ENCODE measurements at places on chromosomes 16 and 17. TPM values are rescaled to one million over a fixed set of nuclear protein-coding genes. Genes with fewer than 3 reads are reported as not detected.

DNA sequence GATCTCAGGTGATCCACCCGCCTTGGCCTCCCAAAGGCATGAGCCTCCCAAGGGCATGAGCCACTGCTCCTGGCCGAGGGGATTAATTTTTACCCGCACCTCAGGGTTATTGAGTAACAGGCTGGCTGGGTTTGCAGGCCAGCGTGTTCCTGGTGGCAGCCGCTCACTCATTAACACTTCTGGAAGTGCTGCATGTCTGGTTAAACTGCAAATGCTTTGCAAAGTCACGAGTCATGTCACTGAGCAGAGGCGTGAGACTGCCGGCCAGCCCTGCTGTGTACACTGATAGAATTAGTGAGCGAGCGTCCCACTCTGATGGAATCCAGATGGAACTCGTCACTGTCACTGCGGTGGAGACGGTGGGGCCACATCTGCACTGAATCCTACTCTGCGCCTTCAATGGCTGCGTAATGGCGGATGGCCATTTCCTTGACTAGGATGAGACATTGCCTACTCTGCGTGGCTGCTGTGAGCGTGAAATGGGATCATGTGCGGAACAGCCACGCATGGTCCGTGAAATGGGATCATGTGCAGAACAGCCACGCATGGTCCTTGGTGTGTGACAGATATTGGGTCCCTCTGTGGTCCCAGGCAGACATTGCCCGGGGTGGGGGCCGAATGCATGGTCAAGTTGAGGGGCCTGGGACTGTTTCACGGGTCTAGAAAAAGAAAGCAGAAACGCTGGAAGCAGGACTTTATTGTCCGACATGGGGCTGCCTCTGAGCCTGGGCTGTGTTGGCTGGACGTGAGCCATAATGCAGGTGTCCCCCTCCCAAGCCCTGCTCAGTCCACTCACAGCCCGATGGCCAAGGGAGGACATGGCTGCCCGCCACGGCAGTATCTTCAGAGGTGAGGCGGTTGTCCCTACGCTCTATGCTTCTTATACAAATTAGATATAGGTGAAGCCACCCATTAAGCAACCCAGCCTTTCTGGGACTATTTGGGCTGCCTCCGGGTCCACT is 740 bp upstream of the SLC5A10 start:
- DNase-seq: no peak

GRCh38 chr17:2855063-2855600 is 58.9 kb downstream of the RAP1GAP2 start:
- no peak for DNase-seq

DNA sequence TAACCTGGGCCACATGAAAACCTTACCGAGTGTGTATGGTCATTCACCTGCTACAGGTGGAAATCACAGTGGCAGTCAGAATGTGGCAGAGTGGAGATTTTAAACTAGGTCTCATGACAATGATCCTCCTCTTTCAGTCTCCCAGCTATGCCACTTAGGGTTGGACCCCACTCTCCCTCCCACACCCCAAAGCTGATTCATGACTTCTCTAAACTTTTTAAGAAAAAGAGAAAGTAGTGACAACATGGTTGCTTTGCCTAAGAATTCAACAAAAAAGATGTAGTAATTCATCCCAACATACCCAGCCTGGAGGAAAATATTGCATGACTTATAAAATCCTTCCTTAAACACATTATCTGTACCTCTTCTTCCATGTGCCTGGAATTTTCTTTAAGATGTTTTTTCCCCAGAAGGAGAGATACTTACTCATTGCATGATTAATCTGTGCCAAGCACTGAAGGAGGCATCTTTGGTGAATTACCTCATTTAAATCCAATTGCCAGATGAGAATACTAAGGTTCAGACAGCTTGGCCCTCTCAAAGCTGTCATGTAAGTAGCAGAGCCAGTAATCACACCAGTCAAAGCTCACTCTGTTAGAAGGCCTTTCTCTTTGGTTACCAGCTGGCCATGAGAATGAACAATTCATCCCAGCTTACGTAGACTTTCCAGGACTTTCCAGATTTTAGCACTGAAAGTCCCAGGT is 119.9 kb downstream of the COPRS start:
- no peak for DNase-seq

DNA sequence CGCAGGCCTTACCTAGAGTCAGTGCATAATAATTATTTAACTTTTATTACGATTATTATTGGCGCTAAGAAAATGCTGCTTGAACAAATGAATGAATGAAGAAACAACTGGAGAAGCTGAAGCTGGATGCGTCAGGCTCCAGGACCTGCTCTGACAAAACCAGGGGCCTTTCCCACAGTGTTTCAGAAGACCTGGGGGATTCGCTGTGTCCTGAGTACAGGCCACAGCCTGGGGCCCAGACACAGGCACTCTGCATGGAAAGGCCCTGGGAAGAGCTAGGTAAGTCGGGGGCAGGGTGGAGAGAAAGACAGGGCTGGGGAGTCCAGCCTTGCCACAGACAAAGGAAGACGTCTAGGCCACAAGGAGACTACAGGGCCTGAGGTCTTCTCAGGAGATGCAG is 226.1 kb downstream of the ZNF423 start:
- DNase-seq: no peak

- no peak for DNase-seq
Observed at GRCh38 chr16:49467540-49468372, 94.2 kb downstream of the C16orf78 start.

DNA sequence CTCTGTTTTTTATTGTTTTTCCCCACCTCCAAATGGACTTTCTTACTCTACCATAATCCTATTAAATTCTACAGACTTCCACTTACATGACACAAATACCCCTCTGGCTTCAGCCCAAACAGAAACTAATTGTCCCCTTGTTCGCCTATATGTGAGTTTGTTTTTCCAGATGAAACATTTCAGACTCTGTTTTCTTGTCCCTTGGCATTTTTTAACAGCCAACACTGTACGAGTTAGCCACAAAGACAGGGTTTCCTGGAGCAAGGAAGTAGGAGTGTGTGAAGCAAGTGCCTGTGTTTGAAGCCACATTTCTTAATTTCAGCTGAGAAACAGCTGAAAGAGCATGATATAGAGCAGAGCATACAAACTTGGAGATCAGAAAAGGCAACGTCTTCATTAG is 382.2 kb upstream of the CDH5 start:
- DNase-seq: no peak

- no peak for DNase-seq
Observed at GRCh38 chr16:17228048-17228707, 242.6 kb downstream of the XYLT1 start.

- no peak for DNase-seq
Observed at GRCh38 chr16:35149550-35149949, 1690.1 kb downstream of the TP53TG3F start.

GRCh38 chr16:29139261-29139802 is 154.5 kb downstream of the LAT start:
- DNase-seq: peak; percentile 35

GRCh38 chr16:84577034-84577803 is 40.7 kb downstream of the COTL1 start:
- no peak for DNase-seq

TP53TG3B gene
- not detected for total RNA-seq

JPT2 gene
- 106 TPM for total RNA-seq

CD300LG gene
- not detected for total RNA-seq

THOC6 gene
- 56.8 TPM for total RNA-seq

ATAD5 gene
- 27.8 TPM for total RNA-seq
